A549 treated with Mapracorat at 1 μM for 4 hours (cell line): ENCODE measurements at places on chromosomes 1 and 21. TPM values are rescaled to one million over a fixed set of nuclear protein-coding genes. Genes with fewer than 3 reads are reported as not detected.

Gene NSUN4
- 11.5 to 14.0 TPM (median 11.7 TPM) in 5 replicates for total RNA-seq

Gene AUNIP
- 7.8 to 10.4 TPM (median 8.3 TPM) in 5 replicates for total RNA-seq

Gene CSMD2
- total RNA-seq: not detected in 5 replicates

Gene E2F2
- total RNA-seq: 2.2 to 3.2 TPM (median 2.7 TPM) in 5 replicates

Gene MYOG
- total RNA-seq: not detected in 5 replicates

Gene ADSS2
- 41.7 to 50.6 TPM (median 45.7 TPM) in 5 replicates for total RNA-seq

Gene PRAMEF7
- not detected in 5 replicates for total RNA-seq

Gene CYYR1
- not detected in 5 replicates for total RNA-seq

Gene LCE2A
- total RNA-seq: not detected in 5 replicates

Gene GUK1
- total RNA-seq: 116 to 157 TPM (median 153 TPM) in 5 replicates

Gene REN
- not detected in 5 replicates for total RNA-seq

Gene FCN3
- not detected in 5 replicates for total RNA-seq
